NCI-H774 (cell line): ENCODE measurements at places on chromosomes 5 and 9.
A peak's percentile ranks its signal among the peaks of the same experiment; 100 is the strongest.

- DNase-seq: no peak
Observed at GRCh38 chr5:51475628-51476027, 92.4 kb downstream of the ISL1 start.

- DNase-seq: no peak
Observed at GRCh38 chr5:121841892-121842291, 9.8 kb upstream of the FTMT start.

- no peak for DNase-seq
Observed at GRCh38 chr9:118993965-118994364, 375.3 kb downstream of the BRINP1 start.

DNA sequence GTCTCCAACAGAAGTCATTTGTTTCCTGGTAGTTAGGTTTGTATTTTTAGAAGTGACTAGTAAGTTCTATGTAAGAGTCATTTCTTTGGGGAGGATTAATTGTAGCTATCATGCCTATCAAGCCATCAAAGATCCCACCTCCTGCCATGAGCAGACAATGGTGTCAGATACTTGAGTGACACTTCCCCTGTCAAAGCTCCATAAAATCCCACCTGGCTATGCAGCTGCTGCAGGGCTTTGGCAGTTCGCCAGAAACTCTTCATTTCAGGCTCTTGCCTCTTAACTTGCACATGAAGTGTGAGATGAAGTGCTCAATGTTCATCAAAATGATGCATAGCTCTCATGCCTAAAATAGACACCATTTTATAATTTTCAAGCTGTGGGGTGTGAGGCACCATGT lies 312.1 kb downstream of the CDH12 start:
- peak; percentile 92 for DNase-seq

DNA sequence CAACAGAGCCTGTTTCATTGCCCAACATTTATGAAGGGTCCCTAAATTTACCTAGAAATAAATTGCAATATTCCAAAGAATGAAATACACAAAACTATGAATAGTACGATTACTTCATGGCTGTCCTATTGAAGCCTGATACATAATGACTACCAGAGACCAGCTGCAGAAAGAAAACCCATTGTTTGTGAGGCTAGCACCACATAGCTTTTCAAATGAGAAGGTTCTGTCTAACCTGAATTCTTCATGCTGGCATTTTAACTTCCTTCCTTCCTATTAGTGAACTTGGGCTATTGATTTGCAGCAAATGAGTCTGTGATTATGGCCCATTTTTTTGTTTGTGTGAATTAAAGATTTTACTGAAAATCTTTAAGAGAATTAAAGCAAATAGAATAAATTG lies 47.3 kb downstream of the MEGF10 start:
- DNase-seq: no peak

GRCh38 chr5:80190960-80191359 lies 64.9 kb downstream of the SERINC5 start:
- DNase-seq: no peak

DNA sequence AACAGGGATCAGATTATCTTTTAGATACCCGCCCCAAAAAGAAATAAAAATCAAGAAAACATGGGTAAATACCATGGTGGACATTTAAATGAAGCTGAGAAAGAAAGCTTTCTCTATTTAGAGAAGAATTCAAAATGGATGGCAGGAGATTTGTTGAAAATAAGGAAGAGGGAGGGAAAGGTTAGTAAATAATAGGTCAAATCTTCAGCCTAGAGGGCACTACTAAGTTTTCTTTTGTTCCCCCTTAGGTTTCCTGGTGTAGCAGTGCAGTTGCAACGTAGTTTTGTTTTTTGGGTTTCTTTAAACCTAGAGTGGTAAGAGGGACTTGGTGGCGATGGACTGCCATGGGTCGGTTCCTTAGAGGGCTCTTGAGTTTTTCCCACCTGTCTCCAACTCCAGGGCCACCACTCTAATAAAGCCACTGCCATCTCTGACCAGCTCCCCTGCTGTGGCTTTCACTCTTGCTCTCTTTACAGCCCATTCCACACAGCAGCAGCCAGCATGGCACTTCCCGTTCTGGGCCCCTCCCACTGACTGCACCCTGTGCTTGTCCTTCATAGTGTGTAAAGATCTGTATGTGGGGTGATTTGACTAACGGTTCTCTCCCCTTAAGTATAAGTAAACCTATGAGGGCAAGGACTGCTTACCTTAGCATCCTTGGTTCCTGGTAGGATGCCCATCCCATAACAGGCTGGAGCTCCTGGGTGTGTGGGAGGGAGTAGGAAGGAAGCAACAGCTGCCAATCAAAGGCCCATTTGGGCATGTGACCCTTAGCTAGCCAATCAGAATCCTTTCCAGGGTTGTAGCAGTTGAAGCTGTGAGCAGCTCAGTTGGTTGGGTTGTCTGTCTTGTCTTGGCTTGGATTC lies 118.3 kb downstream of the SLC1A3 start:
- DNase-seq: no peak
